ENCODE measurements at places on chromosomes 4 and X.

GRCh38 chr4:5968246-5968645 is 50.0 kb downstream of the C4orf50 start:
- no peak for DNase-seq

DNA sequence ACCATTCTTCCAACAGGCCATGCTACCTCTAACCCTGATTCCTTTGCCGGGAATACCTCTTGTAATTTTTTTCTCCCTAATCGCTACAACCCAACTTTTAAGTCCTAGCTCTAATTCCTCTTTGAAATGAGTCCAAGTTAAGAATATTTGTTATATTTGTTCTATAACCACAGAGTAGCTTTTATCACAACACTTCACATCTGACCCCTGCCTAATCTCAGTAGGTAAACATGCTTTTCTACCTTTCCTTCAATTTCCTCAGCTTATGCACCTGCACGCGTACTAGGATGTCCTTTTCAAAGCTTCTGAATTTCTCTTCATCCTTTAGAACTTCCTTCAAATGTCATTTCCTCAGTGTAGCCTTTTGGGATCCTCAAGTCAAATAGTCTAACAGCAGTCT is 915.5 kb upstream of the LCORL start:
- no peak for DNase-seq

GRCh38 chr4:19982556-19982955 is 269.1 kb upstream of the SLIT2 start:
- DNase-seq, result no peak

DNA sequence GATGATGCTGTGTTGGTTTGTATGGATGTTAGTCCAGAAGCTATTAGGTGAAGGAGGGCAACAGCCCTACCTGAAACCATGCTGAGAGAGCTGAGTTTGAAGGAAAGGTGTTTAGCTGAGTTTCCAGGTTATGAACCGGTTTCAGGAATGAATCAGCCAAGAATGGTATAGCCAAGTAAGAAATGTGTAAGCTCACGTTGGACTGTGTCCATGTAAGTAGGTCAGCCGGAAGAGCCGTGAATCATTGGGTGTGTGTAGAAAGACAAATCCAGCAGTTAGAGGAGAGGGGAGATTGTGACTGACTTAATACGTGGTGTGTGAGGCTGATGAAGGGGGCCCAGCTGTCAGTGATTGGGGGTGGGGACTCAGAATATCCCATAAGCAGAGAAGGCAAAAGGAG is 77.2 kb upstream of the SPIN4 start:
- DNase-seq, result no peak

- no peak for DNase-seq
Observed at GRCh38 chr4:14853176-14853943, 148.9 kb upstream of the CPEB2 start.

- DNase-seq, result peak; percentile 68
Observed at GRCh38 chrX:71998836-71999509, 88.3 kb downstream of the NHSL2 start.

DNA sequence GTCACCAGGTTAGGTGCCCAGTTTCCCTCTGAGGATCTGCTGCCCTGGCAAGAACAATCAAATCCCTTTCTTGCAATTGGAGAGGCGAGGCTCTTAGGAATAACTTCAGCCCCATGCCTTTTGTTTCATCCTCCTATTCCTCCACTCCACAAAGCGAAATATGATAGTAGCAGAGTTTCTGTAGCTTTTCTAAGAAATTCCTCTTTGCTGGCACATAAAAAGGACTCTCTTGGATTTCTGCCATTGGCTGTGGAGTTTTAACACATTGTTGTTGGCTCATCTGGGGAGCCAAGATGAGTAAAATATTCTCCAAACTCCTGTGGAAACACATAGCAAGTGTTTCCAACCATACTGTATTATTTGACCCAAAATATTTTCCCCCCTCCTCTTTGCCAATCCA is 11.0 kb upstream of the ADGRG2 start:
- DNase-seq, result no peak

GRCh38 chr4:185149392-185149791 is 6.3 kb downstream of the SLC25A4 start:
- no peak for DNase-seq

DNA sequence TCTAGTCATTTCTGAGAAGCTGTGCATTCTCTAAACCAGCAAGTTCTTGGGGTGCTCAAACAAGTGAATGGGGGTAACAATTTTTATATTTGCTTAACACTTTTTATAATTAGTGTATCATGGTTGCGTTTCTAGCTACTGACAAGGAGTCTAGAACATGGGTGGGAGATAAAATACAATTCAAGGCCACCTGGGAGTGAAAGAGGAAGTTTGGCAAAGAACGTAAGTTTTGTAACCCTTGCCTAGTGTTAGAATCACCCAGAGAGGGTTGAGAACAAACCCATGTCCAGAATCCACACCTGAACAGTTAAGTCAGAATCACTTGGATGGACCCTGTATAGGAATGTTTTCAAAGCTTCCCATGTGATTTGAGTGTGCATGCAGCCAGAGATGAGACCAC is 92.7 kb downstream of the AFF2 start:
- DNase-seq, result no peak

DNA sequence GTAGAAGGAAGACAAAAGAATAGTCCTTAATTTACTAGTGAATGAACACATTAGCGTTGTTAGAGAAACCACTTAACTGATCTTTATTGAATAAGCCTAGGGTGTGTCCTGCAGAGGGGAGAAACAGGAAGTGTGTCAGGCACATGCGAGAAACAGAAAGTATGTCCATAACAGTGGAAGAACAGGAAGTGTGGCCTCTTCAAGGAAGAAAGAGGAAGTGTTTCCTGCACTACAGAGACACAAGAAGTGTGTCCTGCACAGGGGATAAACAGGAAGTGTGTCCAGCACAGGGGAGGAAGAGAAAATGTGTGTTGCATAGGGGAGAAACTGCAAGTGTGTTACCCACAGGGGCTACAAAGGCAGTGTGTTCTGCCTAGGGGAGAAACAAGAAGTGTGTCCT is 539.6 kb upstream of the PRKX start:
- no peak for DNase-seq

GRCh38 chrX:150329868-150330267 is 33.2 kb upstream of the MAMLD1 start:
- DNase-seq, result no peak
